ENCODE measurements at places on chromosomes 3 and 15.

DNA sequence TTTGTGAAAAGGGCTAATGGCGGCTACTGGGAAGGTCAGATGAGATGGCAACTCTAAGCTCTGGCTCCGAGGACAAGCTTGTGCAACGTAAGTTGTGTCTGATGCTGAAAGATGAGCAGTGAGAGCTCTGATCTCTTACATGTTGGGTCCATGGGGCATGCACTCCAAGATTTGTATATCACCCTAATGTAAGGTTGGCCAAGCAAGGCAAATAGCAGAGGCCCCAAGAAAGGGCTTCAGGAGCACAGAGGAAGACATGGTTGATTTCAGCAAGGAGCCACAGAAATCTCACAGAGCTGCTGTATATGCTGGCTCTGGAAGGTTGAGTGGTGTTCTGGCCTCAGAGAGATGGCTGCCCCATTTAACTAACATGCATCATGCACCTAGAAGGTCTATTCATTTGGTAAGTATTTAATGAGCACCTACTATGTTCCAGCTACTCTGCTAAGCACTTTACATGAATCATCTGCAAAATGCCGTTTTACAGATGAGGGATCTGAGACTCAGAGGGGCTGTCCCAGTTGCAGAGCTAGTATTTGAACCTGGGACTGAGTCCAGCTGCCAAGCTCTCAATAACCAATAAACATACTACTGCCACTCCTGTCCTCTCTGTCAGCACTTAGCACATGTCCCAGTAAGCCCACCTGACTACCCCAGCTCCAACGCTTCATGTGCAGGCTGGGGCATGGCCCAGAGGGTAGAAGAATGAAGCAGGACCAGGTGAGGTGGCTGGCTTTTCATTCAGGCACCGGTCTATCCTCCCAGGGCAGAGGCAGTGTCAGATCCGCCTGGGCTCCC is 27.8 kb upstream of the ATP2B2 start:
- DNase-seq = no peak

GRCh38 chr3:3170998-3171397 is 8.5 kb downstream of the CRBN start:
- no peak for DNase-seq

DNA sequence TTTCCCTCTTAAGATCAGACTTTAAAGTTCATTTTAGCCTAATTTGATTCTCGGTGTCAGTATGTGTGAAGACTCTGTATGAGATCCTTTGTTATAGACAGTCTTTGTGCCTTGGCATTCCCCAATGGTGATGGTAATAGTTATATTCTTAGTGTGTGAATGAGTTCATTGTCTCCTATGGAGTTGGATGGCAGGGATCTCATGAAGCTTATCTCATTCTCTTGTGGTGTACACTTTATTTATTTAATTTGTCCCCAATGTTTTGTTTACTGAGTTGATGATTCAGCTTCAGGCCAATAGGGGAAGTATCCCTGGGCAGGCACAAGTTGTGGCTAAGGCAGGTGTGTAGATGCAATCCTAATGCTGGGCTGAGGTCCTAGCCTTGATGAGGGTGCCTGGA is 222.0 kb upstream of the DPPA4 start:
- DNase-seq = no peak

DNA sequence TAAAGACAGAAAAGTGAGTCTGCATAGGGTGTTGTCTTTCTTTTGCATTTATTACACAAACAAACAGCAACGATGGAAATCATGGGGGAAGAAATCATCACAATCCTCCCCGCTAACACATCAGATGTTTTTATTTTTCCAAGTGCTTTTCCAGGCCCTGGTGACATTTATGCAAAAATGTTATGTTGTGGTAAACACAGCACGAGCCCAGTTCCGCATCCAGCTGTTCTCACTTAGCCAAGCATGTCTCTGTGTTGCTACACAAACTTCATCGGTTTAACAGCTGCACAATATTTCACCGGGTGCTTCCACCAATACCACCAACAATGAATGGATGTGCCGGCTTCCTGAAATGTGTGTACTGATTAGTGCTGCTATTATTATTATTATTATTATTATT is 53.7 kb upstream of the ABHD17C start:
- DNase-seq = no peak

DNA sequence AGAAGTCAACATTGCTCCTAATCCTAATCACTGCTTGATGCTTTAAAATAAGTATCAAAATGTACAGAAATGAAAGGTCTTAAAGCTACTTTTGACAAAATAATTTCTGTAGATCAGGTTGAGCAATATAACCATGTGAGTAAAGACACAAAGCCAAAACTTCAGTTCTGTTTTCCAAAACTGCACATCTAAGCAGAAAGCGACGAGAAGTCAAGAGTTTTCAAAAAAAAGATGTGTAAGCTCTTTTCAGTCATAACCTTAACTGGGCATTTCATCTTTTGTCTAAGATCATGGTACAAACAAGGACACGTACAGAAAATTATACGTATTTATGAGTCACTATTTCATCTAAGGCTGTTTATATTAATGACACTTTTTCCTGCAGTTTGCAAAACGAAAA is 608.8 kb downstream of the FOXP1 start:
- no peak for DNase-seq

GRCh38 chr3:3443482-3443881 is 264.0 kb upstream of the CRBN start:
- no peak for DNase-seq

DNA sequence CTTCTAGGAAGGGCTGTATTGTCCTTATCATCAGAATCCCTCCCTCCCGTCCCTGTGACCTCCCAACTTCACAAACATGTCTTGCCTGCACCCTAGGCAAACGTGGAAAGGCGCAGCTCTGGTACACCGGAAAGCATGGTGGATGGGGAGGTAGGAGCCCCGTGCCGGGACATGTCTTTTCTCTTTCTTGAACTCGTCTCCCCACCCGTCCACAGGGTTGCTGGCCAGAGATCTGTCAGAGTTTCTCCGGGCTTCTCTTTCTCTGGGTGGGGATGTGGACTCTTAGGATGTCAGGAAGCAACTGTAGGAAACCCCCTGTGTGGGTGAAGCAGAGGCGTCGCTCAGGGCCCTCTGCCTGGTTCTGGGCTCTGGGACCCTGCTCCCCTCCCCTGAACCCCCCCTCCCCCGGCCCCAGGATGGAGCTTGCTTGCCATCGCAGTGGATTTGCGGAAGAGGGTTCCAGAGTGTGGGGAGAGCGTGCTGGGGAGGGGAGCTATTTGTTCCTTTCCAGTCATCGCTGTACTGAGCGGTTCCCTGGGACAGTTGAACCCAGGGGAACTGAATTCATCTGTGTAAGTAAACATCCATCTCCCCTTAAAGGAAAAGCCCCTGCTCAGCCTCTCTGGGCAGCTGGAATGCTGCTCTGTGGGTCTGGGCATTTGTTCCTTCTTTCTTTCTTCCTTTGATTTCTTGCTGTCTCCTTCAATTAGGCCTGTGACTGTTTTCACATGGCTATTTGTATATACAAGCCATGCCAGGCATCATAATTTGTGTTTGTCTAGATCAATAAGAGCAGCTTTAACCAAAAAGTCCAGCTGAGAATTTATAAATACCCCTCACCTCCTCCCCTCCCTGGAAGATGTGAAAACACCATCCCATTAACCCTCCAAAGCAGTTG is 72.8 kb downstream of the SMAD3 start:
- no peak for DNase-seq

GRCh38 chr3:146195605-146196004 is 34.6 kb upstream of the PLOD2 start:
- DNase-seq = no peak

DNA sequence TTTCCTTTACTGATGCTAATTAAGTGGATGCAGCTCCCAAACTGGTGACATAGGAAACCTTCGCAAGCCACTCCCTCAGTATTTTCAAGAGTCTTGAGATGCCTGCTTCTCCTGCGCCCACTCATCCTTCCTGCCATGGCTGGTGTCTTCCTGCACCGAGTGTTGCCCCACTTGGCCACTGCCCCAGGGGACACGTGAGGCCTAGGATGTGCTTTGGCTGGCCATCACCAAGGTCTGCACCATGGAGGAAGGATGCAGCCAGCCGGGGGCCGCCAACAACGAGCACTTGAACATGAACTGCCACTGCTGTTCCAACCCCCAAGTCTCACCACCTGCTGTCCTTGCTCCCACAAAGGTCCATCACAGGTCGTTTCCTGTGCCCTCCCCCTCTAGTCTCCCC is 34.1 kb downstream of the EPHB3 start:
- DNase-seq = no peak

DNA sequence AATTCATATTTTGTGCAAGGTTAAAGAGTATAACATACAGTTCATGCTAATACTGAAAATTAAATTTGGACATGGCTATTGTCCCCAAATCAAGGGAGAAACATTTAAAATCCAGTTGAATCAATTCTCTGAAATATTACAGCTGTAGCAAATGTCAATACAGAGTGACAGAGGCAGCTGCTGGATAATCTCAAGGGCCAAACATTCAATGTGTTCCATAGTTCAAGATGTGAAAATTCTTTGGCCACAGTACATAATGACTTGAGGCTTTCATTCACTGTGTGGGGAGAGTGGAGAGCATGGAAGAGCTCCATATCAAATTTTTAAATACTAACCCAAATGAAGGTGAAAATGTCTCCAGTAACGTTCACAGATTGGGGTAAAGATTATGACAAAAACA is 1192.8 kb upstream of the CADM2 start:
- DNase-seq = no peak

GRCh38 chr3:60158035-60158434 is 1093.2 kb downstream of the FHIT start:
- DNase-seq = no peak

- no peak for DNase-seq
Measured at GRCh38 chr15:77402740-77403379, 17.0 kb downstream of the PEAK1 start.

- no peak for DNase-seq
Measured at GRCh38 chr3:373193-373779, 176.7 kb downstream of the CHL1 start.

DNA sequence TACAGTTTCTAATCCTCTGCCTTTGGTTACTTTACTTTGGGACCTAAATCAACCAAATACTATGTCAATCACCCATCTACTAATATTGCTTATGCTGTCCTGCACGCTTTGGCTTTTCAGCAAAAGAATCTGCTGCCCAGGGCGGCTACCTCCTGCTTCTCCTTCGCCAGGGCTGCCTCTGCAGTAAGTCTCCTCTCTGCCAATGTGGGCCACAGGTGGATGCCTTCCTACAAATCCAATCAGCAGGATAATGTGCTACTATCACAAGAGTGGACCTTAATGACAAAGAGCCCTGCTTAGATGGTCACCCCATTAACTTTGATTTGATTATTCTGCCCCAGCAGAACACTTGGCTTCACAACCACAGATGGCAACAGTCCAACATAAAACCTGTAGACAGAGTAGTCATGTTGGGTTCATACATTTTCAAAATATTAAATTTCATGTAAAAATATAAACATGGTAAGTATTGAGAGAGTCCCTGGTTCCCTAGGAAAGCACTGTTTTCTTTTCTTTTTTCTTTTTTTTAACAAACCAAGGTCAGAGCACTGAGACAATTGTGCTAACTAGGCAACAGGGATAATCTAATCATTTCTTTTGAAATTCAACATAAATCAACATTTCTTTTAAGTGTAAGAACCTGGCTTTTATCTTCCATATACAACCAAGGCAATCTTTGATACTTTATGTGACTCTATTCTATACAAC is 298.3 kb downstream of the ZBTB20 start:
- DNase-seq = no peak

- no peak for DNase-seq
Measured at GRCh38 chr3:13346481-13347389, 73.4 kb downstream of the NUP210 start.

GRCh38 chr3:11932636-11933035 is 71.6 kb upstream of the SYN2 start:
- DNase-seq = no peak

DNA sequence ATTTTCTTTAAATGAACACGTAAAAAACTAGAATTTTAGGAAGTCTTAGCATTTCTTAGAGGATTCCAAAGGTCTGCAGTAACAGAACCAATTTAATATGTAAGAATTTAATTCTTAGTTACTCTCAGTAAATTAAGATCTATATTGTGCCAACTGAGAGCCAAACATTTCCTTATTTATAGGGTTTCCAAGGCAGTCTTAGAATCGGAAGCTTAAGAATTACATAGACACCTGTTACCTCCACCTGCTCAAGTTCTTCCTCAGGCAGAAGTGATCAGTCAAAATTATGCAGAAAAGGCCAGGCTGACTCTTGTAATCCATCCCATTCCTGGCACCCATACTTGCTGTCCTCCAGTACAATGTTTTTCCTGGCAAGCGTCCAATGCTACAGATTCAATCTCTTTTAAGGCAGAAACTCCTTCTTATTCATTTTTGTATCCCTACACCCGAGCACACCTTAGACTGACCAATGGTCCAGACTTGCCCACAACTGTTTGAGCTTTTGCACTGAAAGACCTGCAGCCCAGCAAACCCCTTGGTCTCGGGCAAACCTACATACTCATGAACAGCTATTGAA is 64.3 kb downstream of the NCEH1 start:
- DNase-seq = no peak

GRCh38 chr3:158571969-158572765 is 1.2 kb downstream of the MLF1 start:
- no peak for DNase-seq

DNA sequence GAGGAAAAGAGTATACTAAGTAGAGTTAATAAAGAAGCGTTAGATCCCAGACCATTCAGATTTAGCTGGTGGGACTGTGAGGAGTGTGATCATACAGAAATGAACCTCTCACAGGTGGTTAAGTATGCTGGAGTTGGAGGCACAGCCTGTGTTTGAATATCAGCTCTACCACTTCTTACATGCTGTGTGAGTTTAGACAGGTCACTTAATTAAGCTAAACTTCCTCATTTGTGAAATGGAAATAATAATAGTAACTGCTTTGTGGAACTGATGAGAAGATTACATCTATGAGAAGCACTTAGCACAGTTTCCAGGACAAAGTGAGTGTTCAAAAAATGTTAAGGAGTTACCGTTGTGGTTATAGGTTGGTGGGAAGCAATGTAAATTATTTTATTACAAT is 8.4 kb downstream of the ACP3 start:
- DNase-seq = no peak

DNA sequence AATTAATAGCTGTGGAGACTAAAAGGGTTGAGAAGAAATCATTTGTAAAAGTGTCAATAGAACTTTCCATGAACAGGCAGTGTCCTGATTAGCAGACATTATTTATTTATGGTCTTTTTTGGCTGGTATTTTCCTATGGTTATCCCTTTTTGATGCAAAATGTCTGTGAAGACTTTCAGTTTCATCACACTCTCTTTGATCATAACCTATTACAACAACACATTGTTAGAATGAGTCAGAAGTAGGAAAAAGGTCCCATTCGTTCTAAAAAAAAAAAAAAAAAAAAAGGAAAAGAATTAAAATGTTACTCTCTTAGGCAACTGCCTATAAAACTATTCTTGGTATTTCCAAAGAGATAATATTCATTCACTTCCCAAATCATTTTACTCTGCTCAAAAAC is 62.1 kb downstream of the SLC49A4 start:
- no peak for DNase-seq

DNA sequence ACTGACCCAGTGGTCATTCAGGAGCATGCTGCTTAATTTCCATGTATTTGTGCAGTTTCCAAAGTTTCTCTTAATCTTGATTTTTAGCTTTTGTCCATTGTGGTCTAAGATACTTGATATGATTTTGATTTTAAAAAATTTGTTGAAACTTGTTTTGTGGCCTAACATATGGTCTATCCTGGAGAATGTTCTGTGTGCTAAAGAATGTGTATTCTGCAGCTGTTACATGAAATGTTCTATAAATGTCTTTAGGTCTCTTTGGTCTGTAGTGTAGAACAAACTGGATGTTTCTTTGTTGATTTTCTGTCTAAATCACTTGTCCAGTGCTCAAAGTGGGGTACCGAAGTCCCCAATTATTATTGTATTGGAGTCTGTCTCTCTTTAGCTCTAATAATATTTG is 17.4 kb downstream of the CEP63 start:
- no peak for DNase-seq

All from epithelial cell of prostate (primary cell).